ENCODE measurements at places on chromosomes 7 and 10.

DNA sequence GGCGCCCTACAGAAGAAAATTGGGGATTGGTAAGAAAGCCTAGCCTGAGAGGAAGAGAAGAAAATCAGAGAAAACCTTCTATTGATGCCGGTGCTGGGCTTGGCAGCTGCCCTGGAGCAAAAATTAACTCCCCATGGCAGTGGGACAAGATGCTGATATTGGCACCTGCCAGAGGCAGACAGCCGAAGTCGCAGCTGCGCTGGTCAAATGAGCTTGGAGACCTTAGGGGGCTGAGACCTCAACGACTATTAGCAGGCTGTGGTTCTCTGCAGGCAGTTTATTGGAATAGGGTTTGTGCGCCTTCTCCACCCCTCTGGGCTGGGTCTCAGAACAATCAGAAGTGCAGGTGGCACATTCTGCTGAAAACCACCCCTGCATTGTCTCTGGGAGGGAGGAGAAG lies 213.7 kb downstream of the GFRA1 start:
- DNase-seq, result no peak

DNA sequence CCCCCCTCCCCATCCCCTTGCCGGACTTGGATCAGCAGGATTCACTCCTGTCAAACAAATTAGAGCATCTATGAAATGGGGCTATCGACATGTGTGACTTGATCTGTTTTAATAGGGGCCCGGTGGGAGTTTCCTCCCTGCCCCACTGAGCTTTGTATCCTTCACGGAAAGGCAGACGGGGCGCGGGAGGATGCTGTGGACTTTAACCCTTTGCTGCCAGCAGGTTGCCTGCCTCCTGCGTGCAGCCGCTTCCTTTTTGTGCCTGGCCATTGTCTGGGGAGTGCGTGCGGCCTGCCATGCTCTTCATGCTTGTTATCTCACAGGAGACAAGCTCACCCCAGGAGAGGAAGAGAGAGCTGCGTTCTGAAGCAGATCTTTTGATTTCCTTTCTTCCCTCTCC lies 512.8 kb upstream of the GALNT17 start:
- no peak for DNase-seq

GRCh38 chr7:707296-708000 lies 19.1 kb upstream of the DNAAF5 start:
- DNase-seq, result no peak

DNA sequence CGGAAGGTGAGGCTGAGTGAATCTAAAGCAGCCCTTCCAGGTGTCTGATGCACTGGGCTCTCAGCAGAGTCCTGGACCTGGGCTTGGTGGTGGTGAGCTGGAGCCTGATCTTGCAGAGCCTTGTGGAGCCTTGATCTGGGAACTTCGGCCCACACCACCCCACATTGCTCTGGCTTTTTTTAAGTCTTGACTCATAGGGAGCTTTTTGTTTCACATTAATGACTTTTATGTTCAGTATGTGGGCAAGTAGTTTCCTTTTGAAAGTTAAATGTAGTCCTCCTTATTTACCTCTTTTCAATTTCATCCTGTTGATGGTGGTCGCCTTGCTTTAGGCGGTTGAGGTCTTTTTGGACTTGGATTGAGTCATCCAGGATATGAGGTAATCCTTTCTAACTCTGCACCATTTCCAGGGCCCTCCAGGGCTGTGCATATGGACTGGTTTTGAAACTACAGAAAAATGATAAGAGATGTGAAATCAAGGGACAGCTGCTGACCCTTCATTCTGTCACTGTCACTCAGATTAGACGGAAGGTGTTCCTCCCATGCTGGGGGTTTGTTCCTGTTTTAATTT lies 2.9 kb upstream of the NRAP start:
- DNase-seq, result peak; percentile 5

DNA sequence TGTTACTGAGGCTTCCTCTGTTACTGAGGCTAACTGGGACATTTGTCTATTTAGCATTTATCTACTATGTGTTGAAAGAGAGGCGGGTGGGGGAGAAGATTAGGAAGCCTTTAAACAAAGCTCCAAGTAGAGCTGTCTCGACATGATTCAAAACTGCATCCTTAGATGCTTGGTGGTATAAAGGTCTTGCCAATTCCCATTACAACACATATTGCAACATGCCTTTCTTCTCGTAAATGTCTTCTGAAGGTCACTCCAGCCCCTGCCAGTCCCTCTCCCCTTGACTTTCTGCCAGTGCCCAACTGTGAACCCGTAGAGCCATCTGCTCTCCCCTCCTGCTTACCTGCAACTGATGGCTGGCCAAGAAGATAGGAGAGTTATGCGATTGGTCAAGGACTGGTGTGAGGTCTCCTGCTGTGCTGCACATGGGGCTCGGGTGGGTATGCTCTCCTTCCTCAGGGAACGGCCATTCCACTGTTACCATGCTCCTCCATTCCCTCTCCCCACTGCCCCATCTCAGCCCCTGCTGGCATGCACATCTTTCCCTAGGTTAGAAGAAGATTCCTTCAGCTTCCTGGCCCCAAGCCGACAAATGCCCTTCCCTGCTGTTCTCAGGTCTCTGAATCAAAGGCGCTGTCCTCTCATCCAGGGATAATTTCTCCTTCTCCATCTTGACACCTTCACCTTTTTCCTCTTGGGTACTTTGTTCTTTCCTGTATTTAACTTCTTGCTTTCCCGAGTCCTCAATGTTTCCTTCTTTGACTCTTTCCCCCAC lies 43.6 kb upstream of the ZNF32 start:
- no peak for DNase-seq

- DNase-seq, result no peak
These were observed 35.1 kb downstream of the AGR3 start for GRCh38 chr7:16846601-16847165.
